ENCODE measurements at places on chromosomes 16 and 17.

- no peak for DNase-seq
Measured at GRCh38 chr17:66776999-66777688, 57.8 kb upstream of the CACNG5 start.

DNA sequence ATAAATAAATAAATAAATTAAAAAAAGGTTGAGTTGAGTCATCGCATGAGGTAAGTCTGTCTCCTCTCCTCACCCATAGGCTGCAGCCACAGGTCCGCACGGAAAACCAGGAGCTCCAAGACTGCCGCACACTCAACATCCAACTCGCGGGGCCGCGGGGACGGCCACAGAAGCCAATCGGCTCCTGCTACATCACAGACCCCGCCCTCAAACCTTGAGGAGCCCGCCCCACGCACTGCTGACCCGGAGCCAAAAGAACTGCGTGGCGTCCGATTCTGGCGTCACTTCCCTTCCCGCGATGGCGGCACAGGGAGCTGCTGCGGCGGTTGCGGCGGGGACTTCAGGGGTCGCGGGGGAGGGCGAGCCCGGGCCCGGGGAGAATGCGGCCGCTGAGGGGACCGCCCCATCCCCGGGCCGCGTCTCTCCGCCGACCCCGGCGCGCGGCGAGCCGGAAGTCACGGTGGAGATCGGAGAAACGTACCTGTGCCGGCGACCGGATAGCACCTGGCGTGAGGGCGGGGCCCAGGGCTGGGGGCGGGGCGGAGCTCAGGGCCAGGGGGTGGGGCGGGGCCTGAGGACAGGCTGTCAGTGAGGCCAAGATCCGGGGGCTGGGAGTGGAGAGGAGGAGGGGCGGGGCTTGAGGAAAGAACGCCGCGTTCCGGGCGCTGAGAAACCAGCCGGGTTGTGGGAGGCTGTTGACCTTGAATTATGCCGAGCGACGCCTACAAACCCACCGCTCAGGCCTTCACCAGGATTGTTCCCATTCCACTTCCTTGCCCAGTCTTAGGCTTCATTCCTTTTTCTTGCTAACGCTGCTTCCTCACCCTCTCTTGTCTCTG is at the start of gene KAT8:
KAT8 (plus strand) TSS at position 281 of the 839 bp plus-strand sequence; CDS start at position 299, 18 bp downstream.
- peak; percentile 86 for DNase-seq

- peak; percentile 82 for DNase-seq
Measured at GRCh38 chr17:40314584-40314956, 5.6 kb downstream of the RARA start.

- no peak for DNase-seq
Measured at GRCh38 chr17:732902-733720, 715 bp downstream of the TLCD3A start.

DNA sequence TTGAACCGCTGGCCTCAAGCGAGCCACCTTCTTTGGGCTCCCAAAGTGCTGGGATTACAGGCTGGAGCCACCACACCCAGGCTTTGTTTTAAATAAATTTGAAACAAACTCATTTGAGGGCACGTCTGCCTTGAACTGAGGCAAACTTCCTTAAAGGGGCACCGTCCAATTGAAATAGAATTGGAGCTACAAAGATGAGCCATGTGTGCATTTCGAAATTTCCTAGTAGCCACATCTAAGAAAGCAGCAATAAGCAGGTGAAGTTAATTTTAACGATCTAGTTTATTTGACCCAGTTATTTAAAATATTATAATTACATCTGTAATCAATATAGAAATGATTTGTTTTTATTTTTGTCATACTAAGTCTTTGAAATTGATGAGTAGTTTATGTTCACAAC is 755 bp upstream of the C16orf89 start:
- DNase-seq: no peak

DNA sequence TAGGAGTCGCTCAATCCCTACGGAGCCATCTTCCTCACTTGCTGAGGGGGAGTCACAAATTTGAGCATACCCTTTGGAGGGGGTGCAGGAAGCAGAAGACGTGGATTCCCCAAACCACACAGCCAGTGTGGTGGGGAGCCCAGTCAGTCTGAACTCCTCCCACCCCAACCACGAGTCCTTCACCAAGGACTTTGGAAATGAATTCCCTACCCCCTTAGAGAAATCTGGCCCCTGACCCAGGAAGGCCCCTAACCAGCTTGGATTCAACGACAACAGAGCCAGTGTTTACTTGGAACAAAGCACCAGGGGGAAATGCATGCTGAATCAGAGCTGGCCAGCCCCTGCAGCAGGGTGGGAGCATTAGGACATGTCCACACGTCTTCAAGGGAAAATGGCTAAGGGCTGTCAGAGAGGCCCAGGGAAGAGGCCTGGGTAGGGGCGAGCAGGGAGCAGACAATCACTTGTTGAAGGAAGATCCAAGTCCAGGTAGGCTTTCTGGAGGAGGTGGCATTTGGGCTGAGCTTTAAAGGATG is 5.5 kb upstream of the TMEM92 start:
- no peak for DNase-seq

- no peak for DNase-seq
Measured at GRCh38 chr17:70288540-70289290, 119.4 kb downstream of the KCNJ2 start.

GRCh38 chr17:44599298-44600175 is 42.3 kb downstream of the FZD2 start:
- DNase-seq: no peak

GRCh38 chr17:75595284-75595919 is 7.8 kb downstream of the MYO15B start:
- DNase-seq: no peak

GRCh38 chr17:1360975-1361374 is 39.0 kb downstream of the YWHAE start:
- DNase-seq: no peak

Measured in NCI-H1436 treated with DMSO at 0.1 percent for 48 hours (cell line).